ENCODE measurements at places on chromosomes 5 and 9.

- no peak for DNase-seq
Measured at GRCh38 chr5:74378464-74378863, 262.1 kb downstream of the ENC1 start.

DNA sequence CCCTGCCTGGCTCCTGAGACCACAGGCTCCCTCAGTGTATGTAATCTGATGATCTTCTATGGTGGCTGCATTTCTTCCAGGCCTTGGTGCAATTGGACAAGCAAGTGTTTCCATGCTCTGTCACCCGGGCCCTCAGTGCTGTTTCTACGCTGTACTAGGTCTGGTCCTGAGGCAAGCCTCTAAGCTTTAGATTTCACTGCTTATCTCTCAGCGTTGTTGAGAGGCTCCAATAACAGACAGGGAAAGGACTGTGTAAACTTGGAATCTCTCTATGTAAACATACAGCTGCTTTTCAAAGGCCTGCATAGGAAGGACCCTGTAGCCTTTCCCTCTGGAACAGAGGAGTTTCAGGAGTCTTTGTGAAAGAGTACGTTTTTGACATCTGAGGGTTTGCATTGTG lies 38.6 kb upstream of the NFIB start:
- no peak for DNase-seq

- DNase-seq, result no peak
Measured at GRCh38 chr5:57887851-57888621, 405.4 kb upstream of the ACTBL2 start.

DNA sequence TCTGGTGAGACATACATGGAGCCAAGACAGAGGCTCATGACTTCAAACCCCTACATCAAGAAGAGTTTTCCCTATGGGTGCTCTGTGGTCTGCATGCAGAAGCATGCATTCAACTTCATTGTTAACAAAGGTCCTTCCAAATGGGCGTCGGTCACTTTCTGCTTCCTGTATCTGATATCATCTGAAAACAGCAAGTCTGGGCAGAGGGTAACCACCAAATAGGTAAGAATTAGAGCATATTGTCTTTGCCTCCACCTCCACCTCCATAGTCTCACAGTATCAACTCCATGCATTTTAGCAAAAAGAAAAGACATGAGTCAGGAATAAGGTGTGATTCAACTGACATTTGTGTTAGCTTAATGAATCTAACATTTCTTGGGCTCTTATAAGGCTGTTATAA lies 462.9 kb downstream of the DMRT2 start:
- no peak for DNase-seq

DNA sequence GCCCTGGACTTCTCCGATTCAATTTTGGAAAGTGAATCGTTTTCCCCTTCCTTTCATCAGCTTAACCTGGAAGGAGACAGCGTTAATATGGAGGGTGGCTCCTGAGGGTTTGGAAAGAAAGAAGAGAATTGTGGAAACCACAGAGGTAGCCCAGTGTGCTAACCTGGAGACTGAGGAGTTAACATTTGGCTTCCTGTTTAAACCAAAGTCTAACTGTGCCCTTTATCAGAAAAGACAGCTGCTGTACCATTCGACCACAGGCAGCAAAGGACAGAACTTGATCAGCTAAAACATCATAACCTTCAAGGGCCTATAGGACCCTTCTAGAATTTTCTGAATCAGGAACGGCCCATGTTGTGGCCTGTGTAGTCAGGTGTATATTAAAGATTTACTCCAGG lies 735 bp downstream of the IDNK start:
- no peak for DNase-seq

GRCh38 chr5:173265433-173265832 lies 30.4 kb upstream of the NKX2-5 start:
- DNase-seq, result no peak

GRCh38 chr5:155402927-155403640 lies 389.5 kb downstream of the KIF4B start:
- DNase-seq, result no peak

DNA sequence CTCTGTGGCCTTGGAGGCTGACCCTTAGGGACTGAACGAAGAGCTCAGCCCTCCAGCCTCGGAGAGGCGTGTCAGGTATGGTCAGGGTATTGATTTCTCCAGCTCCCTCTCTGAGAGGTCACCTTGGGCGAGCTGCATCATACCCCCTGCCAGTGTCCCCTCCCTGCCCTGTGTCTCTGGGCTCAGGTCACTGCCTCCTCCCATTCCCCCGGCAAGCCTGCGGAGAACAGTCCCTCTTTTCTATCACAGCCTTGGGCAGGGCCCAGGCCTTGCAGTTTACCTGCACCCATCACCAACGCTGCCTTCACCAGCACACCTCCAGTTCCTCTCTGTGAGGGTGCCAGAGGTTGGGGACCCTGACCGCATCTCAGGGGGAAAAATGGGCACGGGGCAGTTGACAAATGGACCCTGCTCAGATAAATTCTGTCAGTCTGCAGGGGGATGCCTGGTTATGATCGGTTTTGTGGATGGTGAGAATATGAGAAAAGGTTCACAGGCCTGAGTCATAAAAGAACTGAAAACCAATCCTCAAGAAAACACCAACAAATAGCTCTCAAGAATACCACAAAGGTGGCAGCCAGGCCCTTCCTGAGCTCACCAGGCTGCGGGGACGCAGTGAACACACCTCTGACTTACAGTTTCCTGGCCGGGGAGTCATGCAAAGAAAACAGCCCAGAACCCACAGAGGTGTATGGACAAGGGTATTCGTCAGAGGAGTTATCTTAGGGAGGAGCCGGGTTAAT lies 24.7 kb upstream of the RXRA start:
- no peak for DNase-seq

- DNase-seq, result no peak
Measured at GRCh38 chr5:133967124-133967523, 1.3 kb downstream of the C5orf15 start.

DNA sequence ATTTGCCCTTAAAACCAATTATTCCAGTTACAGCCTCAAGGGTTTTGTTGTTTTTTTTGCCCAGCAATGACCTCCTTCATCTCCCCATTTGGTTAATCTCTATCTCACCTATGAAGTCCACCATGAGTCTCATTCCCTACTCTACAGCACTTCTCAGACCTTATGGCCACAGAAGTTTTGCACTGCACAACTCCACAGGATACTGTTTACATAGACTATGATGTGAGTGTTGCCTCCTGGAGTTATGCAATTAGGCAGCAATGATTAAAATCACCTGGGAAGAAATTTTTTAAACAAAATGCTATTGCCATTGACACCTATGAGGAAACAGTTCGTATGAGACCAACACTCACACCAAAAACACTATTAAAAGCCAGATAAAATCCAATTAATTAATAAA lies 39.7 kb downstream of the ZDHHC21 start:
- no peak for DNase-seq

DNA sequence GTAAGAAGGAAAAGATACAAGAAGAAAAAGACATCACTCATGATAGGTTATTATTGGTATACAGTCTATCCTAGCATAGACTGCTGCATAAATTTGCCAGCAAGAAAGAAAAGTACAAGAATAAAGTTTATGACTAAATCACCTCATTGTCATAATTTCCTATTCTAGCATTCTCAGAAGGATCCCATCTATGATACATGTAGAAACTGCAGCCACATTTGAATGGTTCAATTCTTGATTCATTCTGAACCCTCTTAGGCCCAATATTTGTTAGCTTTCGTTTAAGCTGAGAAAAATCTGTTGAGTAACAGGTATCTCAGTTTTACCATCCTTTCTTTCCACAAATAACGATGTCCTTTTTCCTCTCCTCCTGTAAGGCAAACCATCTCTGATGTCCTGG lies 21.2 kb downstream of the INVS start:
- no peak for DNase-seq

- DNase-seq, result no peak
Measured at GRCh38 chr5:76303921-76304320, 99.2 kb upstream of the IQGAP2 start.

- no peak for DNase-seq
Measured at GRCh38 chr5:97355775-97356174, 172.7 kb upstream of the RIOK2 start.

DNA sequence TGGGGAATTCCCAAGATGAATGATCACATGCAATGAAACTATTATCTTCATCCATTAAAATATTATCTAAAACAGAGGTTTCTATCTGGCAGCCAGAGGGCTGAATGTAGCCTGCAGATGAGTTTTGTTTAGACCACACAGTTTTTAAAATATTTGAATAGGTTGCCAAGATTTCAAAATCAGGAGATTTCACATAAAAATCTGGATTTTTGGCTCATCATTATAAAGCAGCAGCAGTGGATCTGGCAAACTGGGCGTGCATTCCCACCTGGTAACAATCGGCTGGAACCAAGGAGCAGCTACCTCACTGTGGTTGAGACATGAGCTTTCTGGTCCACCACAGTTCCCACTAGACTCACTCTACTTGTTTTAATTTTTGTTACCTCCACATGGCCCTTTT lies 155.1 kb downstream of the BNC2 start:
- DNase-seq, result no peak

DNA sequence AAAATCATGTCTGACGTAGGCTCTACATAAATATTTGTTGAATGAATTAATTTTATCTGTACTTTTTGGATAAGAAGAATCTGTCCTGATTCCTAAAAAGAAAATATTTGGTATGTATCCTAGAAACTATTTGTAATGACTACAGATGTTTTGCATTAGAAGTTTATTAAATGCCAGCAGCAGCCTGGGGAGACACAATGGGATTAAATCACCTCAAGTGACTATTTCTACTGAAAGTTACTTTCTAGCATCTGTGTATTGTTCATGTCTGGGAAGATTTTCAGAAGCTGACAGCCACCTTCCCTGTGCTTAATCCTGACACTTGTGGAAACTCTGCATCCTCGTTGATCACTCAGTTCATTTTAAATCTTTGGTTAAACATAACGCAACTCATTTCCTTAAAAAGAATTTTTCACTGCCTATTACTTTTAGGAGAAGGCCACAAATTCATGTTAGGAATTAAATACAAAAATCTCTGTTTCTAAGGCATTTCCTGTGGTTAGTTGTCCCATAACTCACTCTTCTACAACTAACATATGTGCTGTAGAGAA lies 209.3 kb upstream of the PPP1R2B start:
- no peak for DNase-seq

- DNase-seq, result no peak
Measured at GRCh38 chr9:37503736-37504135, 18.0 kb downstream of the POLR1E start.

DNA sequence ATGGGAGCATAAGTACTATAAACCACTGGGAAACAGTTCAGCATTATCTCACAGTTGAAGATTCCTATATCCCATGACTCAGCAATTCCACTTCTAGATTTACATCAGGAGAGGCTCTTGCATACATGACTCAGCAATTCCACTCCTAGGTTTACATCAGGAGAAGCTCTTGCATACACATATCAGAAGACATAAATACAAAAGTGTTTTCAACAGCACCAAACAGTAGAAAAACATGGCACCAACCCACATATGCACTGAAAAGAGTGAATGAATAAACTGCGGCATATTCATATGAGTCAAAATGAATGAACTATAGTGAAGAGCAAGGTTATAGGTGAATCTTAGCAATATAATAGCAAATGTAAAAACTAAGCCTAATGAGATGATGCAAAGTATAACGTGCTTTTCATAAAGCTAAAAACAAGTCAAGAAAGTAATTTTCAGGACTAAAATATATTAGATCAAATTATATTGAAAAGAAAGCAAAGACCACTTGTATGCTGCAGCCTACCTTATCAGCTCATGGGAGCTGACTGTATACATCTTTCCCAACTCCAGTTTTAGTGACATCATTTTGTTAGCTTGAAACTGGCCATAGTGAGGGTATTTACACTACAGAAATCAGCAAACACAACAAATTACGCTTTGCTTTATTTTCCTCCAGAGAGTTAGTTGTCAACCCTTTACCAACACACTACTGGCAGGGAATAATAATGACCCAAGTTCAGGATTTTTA lies 95.8 kb downstream of the ANKRD18B start:
- no peak for DNase-seq

DNA sequence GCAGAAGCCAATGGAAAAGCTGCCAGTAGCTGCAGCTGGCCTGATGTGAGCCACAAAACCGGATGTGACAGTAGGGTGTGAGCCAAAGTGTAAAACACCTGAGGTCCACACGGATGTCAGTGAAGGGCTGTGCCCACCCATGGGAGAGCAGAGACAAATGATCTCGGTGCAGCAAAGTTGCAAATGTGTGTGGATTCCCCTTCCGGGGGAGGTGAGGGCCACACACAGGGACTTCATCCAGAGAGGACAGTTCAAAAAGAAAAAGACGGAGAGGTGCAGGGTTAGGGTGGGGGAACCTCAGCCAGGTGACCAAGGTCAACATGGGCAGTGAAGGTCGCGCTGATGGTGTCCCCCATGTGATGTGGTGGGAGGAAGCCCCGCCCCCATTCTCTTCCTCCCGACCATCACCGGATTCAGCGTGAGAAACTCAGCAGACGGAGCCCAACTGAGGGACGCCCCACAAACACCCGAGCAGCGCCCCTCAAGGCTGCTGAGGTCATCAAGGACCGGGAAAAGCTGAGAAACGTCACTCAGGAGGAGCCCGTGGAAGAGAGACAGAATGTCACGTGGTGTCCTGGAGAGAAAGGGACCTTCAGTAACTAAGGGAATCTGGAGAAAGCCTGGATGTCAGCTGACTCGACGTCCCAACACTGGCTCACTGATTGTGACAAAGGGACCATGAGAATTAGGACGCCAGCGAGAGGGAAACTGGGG lies 11.4 kb upstream of the PTGDS start:
- DNase-seq, result no peak

DNA sequence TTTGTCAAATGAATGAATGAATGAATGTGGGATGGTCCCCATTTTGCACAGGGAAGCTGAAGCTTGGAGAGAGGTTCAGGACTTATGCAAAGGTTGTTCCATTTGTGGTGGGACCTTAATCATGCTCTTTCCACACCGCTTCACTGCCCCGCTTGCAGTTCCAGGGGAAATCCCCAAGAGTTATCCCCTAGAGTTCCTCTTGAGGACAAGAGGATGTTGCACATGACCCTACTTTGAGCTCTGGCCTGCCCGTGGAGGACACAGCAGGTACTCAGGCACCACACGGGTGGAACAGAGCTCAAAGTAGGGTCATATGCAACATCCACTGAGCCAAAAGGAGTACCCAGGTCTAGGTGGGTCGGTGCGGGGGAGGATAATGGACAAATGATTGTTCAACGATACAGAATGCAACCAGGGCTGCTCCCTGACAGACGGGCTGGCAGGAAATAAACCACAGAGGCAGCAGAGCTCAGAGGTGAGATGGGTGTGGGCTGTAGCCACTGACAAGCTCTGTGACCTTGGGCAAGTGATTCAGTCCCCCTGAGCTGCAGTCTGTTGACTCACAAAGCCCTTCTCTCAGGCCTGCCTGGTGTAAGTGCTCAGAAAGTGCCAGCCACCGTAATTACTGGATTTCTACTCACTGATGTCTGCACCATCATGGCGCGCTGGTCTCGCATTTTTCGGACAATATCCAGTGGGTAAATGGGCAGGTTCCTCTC lies 60.3 kb upstream of the EPB41L4B start:
- no peak for DNase-seq
